Activated T-helper 1 cell treated with Interleukin-2 at 50 U/mL for 16 hours (primary cell): ENCODE measurements at places on chromosomes 11 and 22.

DNA sequence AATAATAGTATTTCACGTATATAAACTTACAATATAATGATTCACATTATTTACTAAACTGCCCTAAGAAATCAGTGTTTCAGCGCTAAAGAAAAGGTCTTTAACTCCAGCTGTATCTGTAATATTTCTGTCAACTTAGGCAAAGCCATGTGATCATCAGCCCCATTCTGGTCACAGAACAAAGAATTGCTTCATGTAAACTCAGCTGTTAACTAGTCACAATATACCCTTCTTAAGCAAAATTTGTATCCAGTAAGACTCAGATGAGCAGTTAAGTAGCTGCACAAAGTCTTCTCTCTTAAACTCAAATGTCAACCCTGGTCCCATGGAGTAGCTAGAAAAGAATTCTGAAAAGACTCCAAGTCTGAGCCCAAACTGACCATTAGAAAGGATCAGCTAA, 26.6 kb downstream of the HPS5 start:
- no peak for DNase-seq

- DNase-seq = no peak
Observed at GRCh38 chr11:14312736-14313438, 46.1 kb downstream of the RRAS2 start.

- DNase-seq = no peak
Observed at GRCh38 chr22:25680956-25681355, 61.0 kb upstream of the MYO18B start.

DNA sequence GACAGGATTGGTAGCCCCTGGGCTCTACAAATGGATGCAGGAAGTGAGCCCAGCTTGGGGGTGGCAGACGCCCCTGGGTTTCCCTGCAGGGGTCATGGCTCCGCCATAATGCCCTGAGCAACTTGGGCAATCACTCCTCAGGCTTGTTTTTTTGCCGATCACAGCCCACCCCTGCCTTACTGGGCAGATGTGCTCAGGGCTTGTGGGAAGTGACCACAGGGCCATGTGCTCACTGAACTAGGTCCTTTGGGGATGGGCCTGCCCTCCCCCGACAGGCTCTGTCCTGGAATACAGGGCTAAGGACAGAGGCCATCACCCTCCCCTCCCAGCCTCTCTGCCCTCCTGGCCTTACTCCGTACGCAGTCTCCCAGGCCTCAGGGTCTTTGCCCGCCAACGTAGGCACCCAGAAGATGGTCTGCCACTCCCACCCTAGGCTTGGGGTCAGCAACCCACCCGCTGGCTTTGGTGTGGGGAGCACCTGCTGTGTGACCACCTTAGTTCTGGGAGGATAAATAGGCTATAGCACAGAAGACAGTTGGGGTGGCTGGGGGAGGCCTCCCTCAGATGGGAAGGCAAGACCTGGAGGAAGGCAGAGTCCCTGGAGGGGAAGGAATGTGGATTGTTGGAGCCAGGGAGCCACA, 3.8 kb downstream of the RPLP2 start:
- no peak for DNase-seq

GRCh38 chr11:70470127-70470526, 71.8 kb downstream of the CTTN start:
- DNase-seq = no peak

DNA sequence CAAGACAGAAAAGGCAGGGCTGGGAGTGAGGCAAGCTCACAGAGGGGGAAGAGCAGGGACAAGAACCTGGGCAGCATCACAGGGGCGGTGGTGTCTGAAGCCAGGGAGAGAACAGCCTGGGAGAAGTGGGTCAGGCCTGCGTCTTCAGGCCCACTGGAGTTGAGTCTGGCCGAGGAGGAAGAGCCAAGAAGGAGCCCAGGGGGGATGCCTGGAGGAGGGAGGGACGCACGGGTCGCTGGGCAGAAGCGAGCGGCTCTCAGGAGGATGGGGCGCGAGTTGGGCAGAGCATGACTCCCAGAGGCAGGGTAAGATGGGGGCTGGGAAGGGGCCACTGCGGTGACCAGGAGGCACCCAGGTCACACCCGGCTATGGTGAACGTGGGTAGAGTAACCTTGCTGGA, 18.5 kb downstream of the LRFN4 start:
- no peak for DNase-seq

DNA sequence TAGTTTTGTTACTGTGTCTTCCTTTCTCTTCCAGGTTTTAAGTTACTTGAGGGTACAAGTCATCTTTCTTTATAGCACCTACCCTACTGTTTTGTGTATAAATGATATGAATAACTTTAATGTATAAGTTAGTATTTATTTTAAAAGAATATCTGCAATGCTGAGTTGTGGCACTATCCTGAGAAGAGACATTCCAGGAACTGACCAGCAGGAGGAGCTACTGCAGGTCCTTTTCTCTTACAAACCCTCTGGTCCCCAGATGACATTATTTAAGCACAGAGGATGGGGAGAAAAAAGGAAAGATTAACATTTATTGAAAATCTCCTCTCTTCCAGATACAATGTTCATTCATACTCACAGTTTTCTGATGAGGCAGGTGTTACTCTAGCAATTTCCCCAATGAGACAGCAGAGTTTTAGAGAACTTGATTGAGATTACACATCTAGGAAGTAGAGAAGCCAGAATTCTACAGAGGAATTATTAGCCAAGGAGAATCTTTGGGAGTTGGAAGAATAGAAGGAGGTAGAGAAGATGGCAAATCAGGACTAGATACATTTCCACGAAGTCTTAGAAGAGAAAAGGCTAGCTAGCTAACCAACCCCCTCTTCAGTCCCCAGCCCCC, 541.2 kb upstream of the API5 start:
- DNase-seq = no peak

- no peak for DNase-seq
Observed at GRCh38 chr11:111735262-111736116, 30.7 kb downstream of the PPP2R1B start.

DNA sequence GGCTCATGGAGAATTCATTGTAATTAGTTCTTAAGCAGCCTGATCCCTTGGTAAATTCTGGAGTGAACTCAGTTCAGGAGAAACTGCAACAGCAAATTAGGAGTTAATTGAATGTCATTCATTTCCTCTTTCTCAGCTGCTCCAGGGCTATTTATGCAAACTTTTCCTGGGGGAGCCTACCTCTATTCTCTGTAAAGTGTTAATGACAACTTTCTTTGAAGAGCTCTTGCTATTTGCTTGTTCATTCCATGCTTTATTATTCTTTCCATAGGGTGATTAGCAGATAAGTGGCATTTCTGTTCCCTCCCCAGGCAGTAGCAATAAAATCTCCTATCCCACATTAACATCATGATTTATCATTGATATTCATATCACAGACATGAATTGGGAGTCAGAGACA, 267.6 kb upstream of the DDI1 start:
- DNase-seq = no peak

DNA sequence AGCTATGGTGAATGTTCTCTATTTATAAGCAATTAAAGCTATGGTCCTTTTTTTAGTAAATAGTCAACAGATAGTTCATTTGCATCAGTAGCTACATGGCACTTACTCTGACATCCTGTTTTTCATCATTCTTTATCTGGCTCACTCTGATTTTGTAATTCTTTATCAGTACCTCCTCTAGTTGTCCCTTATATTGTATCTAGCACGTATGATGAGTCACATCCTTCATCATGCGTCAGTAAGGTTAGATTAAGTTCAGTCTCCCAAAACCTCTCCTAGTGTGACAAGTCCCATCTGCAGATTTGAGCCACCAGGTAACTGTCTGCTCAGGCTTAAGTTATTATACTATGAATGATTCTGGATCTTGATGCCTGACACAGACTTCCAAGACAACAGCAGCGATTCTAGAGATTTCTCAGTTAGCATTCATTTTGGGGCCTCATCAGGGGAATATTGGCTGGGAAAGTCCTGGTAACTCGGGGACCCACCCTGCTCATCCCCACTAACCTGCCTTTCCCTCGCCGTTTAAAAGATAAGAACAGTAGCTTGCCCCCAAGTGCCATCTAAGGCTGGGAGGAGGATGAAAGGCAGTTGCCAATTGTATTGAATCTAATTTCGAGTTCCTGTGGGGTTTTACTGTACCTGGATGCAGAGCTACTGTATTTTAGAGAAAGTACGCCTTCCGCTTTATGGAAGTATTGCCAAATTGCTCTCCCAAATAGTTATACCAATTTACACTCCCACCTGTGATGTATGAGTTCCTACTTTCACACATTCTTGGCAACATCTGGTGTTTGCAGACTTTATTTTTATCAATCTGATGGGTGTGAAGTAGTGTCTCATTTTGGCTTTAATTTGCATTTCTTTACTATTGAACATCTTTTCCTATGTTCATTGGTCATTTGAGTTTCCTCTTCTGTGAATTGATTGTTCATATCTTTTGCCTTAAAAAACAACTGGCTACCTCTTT, 55.9 kb downstream of the ZC3H12C start:
- DNase-seq = no peak

DNA sequence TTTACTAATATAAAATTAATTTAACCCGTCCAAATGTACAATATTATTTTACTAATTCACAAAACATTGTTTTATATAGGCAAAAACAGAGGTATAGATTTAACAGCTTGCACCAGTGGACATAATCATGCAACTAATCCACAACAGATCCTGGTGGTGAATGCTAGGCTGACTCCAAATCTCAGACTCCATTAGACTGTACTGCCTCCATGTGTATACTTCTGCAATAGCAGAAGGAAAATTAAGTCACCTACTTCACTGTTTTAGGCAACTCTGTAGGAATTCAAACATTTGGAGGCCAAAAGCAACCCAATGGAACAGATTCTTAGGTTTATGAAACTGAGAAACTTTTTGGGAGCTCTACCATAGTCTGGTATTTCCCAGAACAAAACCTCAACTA, 30.0 kb upstream of the RAB39A start:
- DNase-seq = no peak
